NCI-H69 (cell line): ENCODE measurements at places on chromosomes 7 and 10.

- DNase-seq, result no peak
Measured at GRCh38 chr10:120573355-120573754, 116.3 kb downstream of the PLPP4 start.

DNA sequence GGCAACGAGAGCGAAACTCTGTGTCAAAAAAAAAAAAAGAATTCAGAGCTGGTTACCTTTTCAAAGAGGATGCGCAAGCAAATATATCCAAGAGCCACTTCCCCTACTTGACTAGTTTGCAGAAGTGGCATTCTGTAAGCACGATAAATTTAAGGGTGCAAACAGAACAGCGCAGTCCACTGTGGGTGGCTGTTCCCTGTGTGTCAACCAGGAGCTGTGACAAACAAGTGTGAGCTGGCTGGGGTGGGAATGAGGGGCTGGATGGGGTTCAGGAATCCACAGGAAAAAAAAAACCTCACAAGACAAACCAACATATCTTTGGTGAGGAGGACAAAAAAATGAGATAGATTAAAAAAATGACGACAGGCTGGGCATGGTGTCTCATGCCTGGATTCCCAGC lies 15.9 kb downstream of the GUSB start:
- no peak for DNase-seq

- DNase-seq, result no peak
Measured at GRCh38 chr10:48792687-48793096, 108.0 kb downstream of the WDFY4 start.

DNA sequence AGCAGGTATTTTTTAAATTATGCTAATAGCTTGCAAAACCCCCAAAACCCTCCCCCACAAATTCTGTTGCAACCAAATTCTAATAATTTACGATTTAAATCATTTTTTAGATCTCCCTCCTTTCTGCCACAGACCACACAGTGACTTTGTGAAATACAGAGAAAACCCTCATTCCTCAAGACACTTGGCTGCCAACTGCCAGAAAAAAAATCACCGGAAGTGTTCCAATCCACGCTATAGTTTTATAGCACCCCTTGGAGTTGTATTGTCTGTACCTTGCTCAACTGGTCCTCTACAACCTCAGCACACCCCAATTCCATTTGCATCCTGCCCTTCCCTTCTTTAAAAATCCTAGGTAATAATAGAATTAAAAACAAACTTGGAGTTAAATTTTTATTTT lies 560.1 kb downstream of the PARD3 start:
- no peak for DNase-seq

GRCh38 chr10:7811000-7811399 lies 7.3 kb upstream of the TAF3 start:
- peak; percentile 32 for DNase-seq

GRCh38 chr10:122659126-122659525 lies 40.5 kb downstream of the C10orf120 start:
- no peak for DNase-seq

- DNase-seq, result peak; percentile 47
Measured at GRCh38 chr7:42745357-42746059, 166.4 kb downstream of the C7orf25 start.

DNA sequence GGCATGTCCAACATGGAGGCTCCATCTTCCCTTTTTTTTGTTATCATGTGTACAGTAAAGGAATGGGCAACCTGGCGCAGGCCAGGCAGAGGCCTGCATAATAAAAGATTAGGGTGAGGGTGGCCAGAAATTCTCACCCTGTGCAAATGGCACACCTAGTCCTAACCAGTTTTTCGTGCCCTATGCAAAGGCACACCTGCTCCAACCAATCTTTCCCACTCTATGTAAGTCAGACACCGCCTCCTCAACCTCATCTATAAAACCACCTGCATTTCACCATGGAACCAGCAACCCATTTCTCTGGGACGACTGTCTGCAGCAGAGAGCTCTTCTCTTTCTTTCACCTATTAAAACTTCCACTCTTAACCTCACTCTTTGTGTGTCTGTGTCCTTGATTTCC lies 16.1 kb downstream of the TBATA start:
- no peak for DNase-seq

DNA sequence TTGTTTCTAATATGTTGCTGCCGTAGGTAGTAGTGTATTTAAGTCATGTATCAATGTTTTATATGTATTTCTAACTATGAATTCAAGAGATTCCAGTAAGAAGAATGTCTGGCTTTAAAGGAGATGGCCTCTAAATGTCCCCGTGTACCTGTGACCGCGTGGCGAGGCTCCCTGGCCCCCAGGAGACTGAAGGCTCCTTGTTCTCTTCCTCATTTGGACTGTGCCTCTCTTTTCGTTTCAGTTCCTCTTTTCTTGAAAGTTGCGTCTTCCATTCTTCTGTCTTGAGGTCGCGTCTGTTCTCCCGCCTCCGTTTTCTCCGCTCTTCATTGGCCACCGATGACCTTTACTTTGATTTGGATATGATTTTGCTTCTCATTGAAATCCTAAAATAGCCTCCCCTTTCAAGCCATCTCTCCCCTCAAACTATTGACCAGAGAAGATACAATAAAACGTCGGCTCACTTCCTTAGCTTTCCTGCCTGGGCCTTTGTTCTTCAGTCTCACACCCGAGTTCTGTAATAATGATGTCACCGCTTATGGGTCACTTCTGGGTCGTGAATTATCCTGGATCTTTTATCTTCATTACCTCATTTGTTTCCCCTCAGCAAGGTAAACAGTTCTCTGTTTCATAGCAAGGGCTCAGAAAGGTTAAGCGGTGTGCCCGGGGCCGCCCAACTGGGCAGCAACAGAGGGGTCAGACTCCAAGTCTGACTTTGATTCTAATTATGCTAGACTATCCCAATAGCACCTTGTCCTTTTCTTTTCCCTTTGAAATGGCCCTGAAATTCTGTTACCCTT lies 28.7 kb downstream of the WIPI2 start:
- DNase-seq, result no peak

DNA sequence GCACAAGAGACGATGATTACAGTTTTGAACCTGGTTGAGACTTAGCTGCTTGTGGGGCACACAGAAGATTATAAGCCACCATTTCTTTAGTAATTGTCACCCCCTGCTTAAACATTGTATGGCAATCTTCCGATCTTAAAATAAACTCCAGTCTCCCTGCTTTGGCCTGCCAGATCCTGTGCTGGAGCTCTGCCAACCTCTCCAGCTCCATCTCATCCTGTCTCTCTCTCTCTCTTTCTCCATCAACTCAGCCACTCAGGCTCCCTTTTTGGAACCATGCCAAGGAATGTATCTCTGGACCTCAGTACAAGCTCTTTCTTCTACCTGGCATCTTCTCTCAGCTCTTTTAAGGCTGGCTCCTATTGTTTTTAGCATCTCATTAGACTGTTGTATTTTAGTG lies 1053.2 kb downstream of the REEP3 start:
- DNase-seq, result no peak

GRCh38 chr7:30815388-30815854 lies 44.2 kb downstream of the MINDY4 start:
- no peak for DNase-seq

GRCh38 chr10:88926566-88927415 lies 25.8 kb downstream of the ACTA2 start:
- DNase-seq, result no peak

DNA sequence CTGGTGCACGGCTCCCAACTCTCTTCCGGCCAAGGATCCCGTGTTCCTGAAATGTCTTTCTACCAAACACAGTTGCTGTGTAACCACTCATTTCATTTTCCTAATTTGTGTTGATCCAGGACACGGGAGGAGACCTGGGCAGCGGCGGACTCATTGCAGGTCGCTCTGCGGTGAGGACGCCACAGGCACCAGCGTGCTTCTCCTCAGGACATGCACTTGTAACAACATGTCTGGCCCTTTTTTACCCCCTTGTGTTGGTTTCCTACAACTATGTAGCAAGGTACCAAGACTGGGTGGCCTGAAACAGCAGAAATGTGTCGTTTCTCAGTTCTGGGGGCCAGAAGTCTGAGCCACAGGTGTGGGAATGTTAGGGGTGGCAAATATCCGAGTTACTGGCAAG lies 18.2 kb downstream of the CALML5 start:
- DNase-seq, result no peak

- peak; percentile 10 for DNase-seq
Measured at GRCh38 chr10:89086801-89087521, 96.4 kb downstream of the FAS start.

GRCh38 chr10:75403144-75403938 lies 1.8 kb upstream of the ZNF503 start:
- no peak for DNase-seq

GRCh38 chr7:99943641-99944496 lies 14.4 kb upstream of the GJC3 start:
- peak; percentile 73 for DNase-seq
